ENCODE measurements at places on chromosomes 4 and X.

GRCh38 chr4:74424111-74424510 is 20.8 kb upstream of the AREG start:
- no peak for DNase-seq

- DNase-seq = no peak
Measured at GRCh38 chr4:176897226-176897625, 104.5 kb upstream of the VEGFC start.

DNA sequence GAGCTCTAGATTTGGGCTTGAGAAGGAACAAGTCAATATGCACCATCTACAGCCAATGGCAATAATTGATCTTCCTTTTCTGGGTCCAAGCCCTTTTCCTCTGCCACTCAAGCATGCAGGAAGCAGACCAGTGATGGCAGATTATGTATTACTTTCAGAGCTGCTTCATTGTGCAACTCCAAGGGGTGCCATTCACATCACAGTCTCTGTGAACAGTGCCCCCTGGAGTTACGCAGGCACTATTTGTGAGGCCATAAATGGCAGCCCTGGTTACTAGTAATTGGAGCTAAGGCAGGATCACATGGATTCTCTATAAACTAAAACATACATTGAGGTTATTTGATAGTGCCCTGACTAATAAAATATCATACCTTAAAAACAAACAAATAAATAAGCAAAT is 313.4 kb upstream of the SLC7A11 start:
- no peak for DNase-seq

GRCh38 chr4:13151194-13151593 is 332.9 kb downstream of the RAB28 start:
- no peak for DNase-seq

DNA sequence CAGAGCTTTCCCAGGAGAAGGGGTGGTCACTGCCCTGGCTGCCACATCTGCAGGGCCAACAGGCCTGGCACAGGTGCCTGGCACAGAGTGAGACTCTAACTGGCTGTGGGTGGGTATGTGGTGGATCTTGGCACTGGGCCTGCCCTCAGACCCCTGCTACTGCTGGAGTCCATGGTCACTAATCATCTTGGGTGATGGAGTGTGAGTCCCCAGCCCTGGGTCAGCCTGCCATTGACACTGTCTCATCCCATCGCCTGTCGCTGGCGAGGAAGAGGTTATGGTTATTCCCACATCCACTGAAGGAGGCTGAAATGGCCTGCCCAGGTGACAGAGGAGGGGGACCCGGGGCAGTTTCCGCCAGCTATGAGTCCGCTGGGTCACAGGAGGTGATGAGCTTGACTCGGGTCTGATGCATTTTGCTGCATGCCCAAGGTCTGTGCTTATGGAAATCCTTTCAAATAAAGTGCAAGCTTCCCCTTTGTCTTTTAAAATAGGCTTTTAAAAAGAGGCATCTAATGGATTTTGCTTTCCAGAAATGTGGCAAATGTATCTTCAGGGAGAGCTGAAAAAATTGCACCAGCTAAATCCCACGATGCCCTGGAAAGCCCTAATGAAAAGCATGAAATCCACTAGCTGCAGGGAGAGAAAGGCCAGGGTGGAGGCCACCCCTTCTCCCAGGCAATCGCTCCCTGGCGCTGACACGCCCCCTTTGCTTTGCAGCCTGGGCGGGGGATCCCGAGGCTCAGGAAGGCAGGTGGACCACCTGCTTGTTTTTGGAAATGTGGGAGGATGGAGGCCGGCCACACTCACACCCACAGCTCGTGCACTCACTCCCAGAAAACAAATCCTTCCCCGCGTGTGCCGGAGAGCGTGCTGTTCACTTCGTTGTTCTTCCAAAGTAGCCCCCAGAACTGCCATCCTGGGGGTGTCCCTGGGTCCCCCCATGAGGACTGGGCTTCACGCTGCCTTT is 54.9 kb downstream of the ABLIM2 start:
- DNase-seq = no peak

GRCh38 chrX:115388879-115389278 is 99.4 kb downstream of the LUZP4 start:
- no peak for DNase-seq

- DNase-seq = no peak
Measured at GRCh38 chrX:51917604-51918003, 24.2 kb downstream of the MAGED1 start.

DNA sequence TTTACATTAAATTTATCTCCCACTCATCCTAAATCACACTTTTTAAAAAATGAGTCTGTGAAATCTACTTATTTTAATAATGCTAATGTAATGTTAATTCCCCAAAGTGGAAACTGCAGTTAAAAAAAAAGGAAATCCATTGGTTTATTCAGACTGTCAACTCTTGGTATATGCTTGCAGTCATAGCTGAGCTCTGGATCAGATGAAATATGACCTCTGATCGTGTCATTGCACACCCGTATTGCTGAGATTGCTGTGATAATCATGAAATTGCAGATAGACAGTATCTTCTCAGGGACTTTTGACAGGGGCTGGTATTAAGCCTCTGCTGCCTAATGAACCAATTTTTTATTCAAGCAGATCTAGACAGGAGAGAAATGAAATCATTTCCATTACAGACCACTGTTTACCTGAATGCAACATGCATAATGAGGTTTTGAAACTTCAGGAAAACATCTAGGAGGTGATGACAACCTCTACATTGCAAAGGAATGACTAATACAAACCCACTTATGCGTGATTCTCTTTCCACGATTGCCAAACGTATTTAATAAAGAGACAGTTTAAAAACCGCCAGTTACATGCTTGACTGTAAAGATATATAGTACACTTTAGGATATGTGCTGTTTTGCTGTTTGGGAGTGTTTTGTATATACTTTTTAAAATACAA is 138.3 kb upstream of the PUDP start:
- no peak for DNase-seq

GRCh38 chr4:24747234-24747975 is 48.0 kb upstream of the SOD3 start:
- DNase-seq = no peak

DNA sequence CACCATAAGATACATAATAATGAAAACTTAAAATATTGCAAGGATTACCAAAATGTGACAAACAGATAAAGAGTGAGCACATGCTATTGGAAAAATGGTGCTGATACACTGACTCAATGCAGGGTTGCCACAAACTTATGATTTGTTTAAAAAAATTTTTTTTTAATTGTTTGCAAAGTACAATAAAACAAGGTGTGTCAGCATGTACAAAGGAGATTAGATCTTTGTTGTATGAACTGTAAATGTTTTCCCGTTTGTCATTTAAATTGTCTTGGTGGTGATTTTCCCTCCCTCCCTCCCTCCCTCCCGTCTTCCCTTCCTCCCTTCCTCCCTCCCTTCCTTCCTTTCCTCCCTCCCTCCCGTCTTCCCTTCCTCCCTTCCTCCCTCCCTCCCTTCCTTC is 31.4 kb downstream of the ANXA5 start:
- DNase-seq = no peak

- peak; percentile 25 for DNase-seq
Measured at GRCh38 chr4:4575284-4576211, 33.7 kb upstream of the STX18 start.

GRCh38 chr4:102787944-102788343 is 27.2 kb upstream of the MANBA start:
- DNase-seq = no peak

DNA sequence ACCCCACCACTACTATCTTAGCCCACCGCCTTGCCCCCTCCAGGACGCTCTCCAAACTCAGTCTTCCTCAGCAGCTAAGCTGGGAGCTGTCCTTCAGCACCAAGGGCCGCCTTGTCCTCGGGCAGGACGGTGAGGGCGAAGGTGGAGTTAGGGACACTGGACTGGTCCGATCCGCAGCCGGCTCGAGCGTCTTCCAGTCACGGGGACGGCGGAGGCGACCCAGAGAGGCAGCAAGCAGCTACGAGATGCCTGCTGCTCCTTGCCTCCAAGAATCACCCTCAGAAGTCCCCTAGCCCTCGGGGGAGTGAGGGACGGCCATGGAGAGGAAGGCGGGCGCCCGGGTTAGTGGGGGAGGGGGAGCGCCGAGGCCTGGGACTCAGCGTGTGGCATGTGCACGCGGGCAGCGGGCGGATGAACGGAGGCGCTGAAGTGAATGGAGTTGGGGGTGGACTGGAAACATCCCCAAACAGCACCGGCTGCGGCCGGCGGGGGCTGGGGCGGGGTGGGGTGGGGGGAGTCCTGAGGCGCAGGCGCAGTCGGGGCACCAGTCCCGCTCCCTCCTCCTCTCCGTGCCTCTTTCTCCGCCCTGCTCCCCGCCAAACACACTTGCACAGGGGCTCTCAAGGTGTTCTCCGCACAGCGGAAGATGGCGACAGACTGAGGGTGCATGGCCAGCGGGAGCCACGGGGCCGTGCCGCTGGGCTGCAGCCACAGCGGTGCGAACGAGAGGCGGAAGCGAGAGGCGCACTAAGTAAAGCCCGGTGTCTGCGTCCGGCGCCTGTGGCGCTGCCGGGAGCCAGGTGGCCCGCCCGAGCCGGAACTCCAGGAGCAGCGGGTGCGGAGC is at the start of gene NALF2:
Gene NALF2 (plus strand): TSS at position 545 of the 844 bp plus-strand sequence. CDS start 957 bp downstream, outside the sequence.
- DNase-seq = no peak

Measured in stimulated activated CD8-positive, alpha-beta memory T cell treated with anti-CD3 and anti-CD28 coated beads, Interleukin-7, amount 100 ng/mL, for 1 hour (primary cell).